CD8-positive, alpha-beta memory T cell (primary cell): ENCODE measurements at places on chromosomes 2 and 18.

GRCh38 chr2:7256377-7256776, 339.2 kb downstream of the RNF144A start:
- DNase-seq: no peak

DNA sequence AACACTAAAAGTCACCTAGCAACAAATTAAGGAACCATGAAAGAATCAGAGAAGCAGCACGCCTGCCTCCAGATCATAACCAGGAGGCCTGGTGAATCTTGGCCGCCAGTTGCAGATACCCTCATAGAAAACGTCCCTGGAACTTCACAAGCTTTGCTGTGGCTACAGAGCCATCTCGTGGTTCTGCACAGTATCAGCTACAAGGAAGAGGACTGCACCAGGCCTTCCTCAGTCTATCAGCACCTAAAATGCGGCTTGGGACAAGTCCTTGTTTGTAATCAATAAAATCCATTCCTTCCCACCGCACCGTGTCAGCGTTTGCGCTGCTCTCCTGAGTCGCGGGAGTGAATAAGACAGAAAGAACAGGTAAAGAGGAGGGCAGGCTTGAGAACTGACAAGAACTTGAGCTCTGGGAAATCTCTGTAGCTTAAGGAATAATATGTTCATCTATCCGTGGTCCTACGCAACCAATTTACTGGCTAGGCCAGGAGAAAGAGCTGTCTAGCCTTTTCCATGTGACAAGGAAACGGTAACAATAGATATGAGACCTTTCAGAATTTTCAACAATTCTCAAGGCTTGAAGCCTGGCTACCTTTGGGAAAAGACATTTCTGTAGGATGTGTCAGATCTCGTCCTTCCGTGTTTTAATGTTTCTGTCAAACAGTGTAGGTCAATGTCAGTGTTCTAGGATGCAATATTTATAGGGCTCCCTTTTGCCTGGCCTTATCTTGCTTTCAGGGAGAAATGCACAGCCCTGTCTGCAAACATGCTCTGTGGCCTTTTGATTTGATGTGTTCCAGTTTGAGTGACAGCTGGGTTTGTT, 128.5 kb upstream of the RAB12 start:
- no peak for DNase-seq

- DNase-seq: no peak
Observed at GRCh38 chr18:9924371-9924943, 10.6 kb downstream of the VAPA start.

DNA sequence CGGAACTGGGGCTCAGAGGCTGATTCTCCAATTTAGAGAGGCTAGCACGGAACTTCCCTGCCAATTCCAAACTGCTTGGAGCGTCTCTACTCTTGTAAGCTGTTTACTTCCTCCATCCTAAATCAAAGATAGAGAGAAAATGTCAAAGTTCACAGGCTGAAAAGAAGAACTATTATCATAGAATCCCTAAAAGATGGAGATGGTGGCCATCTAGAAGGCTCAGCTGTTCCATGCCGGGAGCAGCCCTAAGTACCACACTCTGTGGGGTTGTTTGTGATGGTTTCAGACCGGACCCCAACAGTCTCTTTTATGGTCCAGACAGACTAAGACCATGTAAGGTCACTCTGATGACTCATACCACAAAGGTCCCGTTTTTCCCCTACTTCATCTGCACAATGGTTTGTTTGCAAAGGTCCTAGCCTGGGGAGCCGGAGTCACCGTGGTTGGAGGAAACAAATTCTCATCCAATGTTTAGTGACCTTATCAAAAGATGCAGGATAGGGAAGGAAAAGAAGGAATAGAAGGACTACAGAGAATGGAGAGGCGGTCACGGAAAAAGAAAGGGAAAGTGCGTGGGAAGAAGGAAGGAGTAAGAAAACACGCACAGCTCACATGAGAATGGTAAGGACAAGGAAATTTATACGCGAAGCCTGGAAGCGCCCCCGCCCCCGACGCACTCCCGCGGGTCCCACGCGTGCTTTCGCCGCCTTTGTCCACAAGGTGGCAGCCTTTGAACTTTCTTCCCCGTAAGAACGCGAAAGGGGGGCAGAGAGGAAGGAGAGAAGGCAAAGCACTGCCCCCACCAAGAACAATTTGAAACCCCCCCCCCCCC, 453 bp upstream of the ANTXR1 start:
- peak; percentile 11 for DNase-seq

- no peak for DNase-seq
Observed at GRCh38 chr2:216181351-216181750, 72.2 kb downstream of the XRCC5 start.

DNA sequence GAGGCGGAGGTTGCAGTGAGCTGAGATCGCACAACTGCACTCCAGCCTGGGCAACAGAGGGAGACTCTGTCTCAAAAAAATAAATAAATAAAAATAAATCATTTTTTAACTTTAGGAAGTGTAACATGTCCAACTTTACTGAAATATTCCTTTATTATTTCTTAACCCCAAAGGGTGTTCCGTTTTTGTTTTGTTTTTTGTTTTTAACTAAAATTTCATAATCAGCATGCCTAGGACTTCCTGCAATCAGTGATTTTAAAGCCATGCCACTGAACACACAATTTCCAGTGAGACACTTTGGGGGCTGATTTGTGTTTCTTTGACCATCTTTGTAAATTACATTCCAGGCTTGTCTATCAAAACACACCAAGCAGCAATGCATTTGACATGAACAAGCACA, 7.1 kb downstream of the CATIP start:
- no peak for DNase-seq

- no peak for DNase-seq
Observed at GRCh38 chr18:58758046-58758445, 86.8 kb downstream of the MALT1 start.

DNA sequence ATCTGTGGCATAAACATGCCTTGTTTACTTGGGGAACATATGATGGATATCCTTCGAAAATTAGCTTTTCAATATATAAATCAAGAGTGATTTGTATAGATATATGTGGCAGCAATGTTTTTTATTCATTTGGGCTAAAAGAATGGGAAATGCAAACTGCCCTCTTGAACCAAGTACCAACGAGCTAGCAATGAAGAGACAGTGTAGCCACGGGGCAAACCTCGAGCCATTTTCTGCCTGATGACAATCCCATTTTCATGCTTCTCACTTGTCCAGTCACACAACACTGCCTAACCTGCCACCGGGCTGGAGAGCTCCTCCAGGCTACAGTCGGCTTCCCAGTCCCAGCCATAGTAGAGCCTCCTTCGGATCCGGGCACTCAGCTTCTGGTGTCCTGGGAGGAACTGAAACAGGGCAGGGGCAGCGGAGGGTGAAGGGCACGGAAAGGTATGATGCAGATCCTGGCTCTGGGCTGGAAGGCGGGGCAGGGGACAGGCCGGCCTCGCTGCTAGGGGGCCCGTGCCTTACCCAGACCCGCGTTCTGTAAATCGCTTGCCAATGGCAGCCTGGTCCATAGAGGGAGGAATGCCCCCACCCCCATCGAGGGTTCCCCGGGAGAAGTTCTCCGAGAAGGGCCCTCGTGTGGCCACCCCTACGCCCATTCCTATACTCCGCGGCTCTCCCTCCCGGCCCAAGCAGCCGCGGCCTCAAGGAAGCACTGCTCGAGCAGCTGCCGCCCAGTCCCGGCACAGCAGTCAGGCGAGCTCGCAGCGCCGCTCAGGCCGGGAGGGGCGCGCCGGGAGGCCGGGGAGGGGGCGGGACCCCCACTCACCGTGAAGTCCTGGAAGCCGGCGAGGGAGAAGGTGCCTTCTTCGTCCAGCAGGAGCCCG, 552 bp downstream of the CNPPD1 start:
- DNase-seq: peak; percentile 11

- no peak for DNase-seq
Observed at GRCh38 chr18:12460874-12461273, 53.1 kb downstream of the PRELID3A start.

- DNase-seq: no peak
Observed at GRCh38 chr2:161576421-161576820, 47.8 kb upstream of the SLC4A10 start.

GRCh38 chr2:231321021-231321420, 74.5 kb upstream of the B3GNT7 start:
- no peak for DNase-seq

DNA sequence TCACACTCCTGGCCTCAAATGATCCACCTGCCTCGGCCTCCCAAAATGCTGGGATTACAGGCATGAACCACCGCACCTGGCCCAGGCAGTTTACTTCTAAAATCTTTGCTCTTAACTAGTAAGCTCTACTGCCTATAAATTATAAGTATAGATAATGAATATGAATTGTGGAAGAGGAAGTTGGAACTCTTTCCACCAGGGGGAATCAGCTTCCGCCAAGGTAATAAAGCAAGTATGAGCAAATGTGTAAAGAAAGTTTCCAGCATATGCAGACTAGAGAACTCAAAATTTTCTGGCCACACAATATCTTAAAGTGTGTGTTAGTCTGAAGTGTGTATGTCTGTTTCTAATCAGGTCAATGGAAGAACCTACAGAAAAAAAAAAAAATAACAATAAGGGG, 68.1 kb downstream of the RMDN2 start:
- DNase-seq: no peak

- DNase-seq: no peak
Observed at GRCh38 chr2:54360055-54360792, 95.9 kb upstream of the SPTBN1 start.

GRCh38 chr2:161713706-161714105, 89.5 kb downstream of the SLC4A10 start:
- no peak for DNase-seq

GRCh38 chr18:1994471-1994870, 576.8 kb downstream of the METTL4 start:
- no peak for DNase-seq

GRCh38 chr2:187013058-187013457, 164.1 kb upstream of the ZSWIM2 start:
- no peak for DNase-seq

DNA sequence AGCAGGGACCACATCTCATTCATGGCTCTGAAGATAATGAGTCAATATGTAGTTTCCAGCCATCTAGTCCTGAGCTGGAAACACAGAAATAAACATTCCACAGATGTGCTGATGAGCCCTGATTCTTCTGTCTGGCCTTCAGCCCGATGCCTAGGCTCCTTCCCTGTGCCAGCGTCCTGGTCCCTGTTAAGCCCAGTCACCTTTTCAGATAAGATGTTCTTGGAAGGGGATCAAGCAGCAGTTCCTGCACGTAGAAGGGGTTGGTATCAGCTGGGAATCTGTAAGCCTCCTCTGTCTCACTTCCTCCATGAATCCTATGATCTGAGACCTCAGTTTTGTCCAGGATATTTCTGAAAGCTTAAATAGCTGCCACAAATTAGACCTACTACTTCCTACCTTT, 149.3 kb downstream of the TTC32 start:
- no peak for DNase-seq

- DNase-seq: no peak
Observed at GRCh38 chr2:210318891-210319290, 3.9 kb upstream of the MYL1 start.

- DNase-seq: no peak
Observed at GRCh38 chr2:231118614-231118942, 6.3 kb downstream of the HTR2B start.

GRCh38 chr2:233068762-233069418, 8.7 kb downstream of the INPP5D start:
- no peak for DNase-seq

- DNase-seq: no peak
Observed at GRCh38 chr2:35035883-35036282, 1319.7 kb upstream of the CRIM1 start.

GRCh38 chr2:159010963-159011362, 42.5 kb downstream of the TANC1 start:
- DNase-seq: no peak

GRCh38 chr2:237566401-237567235, at the start of gene PRLH:
PRLH (plus strand) TSS chr2:237566574; CDS start chr2:237566574, 0 bp downstream.
- DNase-seq: peak; percentile 36

- DNase-seq: no peak
Observed at GRCh38 chr18:56383349-56383748, 255.0 kb downstream of the TXNL1 start.

DNA sequence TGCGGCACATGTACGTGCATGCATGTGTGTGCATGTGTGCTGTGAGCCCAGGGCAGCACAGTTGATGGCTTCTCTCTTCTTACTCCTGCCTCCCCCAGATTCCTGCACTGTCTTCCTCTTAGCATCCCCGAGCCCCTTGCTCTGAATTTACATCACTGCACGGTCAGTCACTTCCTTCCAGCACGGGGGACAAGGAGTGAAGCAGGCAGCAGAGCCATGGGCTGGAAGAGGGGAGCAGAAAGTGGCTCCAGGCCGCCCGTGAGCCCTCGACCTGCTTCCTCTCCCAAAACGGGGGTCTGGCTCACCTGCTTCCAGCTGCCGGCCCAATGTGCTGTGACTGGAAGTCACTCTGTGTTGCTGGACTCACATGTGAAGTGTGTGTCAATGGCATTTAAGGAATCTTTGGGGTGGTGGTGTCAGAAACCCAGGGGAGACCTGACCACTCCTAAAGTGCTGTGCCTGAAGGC, 106.1 kb downstream of the FAM210A start:
- DNase-seq: no peak

DNA sequence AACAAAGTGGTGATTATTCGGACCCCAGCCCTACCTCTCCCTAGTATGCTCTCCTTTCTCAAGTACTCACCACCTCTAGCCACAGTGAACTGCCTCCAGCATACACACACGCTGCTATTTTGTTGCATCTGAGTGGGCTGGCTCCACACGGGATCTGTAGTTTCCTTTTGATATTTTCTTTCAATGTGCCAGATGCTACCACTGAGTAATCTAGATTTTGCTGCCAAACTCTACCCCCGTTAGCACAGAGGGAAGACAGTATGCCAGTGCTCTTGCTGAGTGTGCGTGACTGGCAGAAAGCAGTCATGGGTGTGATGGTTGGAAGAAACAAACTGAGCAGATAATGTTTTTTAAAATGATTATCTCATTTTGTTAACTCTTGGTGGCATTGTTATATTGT, 11.6 kb downstream of the CFLAR start:
- no peak for DNase-seq

- DNase-seq: peak; percentile 61
Observed at GRCh38 chr2:181275643-181276070, 181.5 kb upstream of the ITGA4 start.

GRCh38 chr2:150404147-150404546, 83.3 kb downstream of the RND3 start:
- no peak for DNase-seq

GRCh38 chr18:47968721-47969120, 38.3 kb upstream of the SMAD2 start:
- DNase-seq: no peak

- no peak for DNase-seq
Observed at GRCh38 chr2:103161456-103162289, 399.8 kb downstream of the TMEM182 start.
